Epithelial cell of esophagus (primary cell): ENCODE measurements at places on chromosomes 16 and 17.
A peak's percentile ranks its signal among the peaks of the same experiment; 100 is the strongest.

GRCh38 chr17:38435795-38436194 is 7.5 kb downstream of the ARHGAP23 start:
- DNase-seq: no peak

- peak; percentile 85 for DNase-seq
Observed at GRCh38 chr17:4407851-4408250, 25.9 kb upstream of the SPNS3 start.

DNA sequence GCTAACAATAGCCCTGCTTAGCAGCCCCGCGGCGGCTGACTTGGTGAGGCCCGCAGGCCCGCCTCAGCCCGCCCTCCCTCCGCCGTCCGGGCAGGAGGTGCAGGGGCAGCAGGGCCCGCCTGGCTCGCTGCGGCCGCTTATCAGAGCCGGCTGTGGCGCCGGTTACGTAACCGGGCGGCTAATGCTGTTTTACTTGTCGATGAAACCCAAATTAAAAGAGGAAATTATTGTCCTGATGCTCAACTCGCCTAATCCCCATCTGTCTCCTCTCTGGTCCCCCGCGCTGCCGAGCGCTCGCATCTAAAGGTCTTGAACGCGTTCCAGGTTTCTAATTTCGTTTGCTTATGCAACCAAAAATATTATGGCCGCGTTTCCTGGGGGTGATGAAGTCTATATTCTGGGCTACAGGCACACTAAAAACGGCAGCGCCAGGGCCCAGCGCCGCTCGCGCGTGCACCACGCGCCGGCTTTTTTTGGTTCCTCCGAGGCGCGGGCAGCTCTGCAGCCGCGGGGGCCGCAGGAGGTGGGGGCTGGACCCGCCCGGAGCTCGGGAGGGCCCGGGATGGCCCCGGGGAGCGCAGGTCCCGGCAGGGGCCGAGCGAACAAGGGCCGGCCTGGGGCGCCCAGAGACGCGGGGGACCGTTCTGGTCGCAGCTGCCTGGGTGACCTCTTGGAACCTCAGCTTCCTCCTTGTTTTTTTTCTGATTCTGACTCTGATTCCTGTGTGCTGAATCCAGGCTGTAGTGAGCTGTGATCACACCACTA is 65.2 kb upstream of the TOB1 start:
- DNase-seq: peak; percentile 76

DNA sequence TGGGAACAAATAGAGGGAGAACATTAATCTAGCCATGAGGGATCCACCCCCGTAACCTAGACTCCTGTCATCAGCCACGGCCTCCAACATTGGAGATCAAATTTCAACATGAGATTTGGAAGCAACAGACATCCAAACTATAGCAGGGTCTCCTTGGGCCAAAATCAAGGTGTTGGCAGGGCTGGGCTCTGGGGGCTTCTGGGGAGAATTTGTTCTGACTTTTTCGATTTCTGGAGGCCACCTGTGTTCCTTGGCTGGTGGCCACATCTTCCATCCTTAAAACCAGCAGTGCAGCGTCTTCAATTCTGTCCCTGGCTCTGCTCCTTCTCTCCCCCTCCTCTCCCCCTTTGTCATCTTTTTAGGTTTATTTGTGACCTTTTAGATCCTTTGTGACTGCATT is 546.2 kb downstream of the WWOX start:
- DNase-seq: no peak

GRCh38 chr16:11740567-11740966 is 2.1 kb downstream of the TXNDC11 start:
- DNase-seq: no peak

DNA sequence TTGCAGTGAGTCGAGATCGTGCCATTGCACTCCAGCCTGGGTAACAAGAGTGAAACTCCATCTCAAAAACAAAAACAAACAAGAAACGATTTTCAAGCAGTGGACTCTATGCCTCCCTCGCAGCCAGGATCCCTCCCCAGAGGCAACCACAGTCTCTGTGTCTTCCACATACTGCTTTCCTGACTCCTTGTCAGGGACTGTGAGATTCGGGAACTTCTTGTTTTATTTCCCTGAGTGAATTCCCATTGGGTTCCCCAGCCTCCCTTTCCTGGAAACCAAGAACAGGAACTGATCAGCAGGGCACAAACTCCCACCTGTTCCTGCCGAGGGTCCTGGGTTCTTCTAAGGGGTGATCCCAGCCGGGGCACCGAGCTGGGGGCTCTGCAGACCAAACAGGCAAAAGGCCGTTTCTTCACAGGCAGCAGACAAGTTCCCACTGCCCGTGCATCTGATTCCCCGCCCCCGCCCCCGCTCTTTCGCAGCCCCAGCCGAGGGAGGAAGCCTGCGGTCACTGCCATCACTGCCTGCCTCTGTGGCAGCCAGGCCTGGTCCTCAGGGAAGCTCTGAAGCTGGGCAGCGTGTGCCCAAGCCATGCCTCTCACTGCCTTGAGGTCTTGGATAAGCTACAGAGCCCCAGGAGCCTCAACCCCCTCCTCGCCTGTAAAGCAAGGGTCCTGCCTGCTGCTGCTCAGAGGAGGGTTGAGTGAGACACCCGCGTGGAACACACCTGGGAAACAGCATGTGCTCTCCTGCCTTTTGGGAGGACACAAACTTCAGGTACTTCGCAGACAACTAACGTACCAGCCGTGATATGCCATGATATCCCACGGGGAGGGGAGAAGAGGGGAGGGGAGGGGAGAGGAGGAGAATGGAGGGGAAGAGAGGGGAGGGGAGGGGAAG is 5.5 kb upstream of the PIEZO1 start:
- DNase-seq: no peak

DNA sequence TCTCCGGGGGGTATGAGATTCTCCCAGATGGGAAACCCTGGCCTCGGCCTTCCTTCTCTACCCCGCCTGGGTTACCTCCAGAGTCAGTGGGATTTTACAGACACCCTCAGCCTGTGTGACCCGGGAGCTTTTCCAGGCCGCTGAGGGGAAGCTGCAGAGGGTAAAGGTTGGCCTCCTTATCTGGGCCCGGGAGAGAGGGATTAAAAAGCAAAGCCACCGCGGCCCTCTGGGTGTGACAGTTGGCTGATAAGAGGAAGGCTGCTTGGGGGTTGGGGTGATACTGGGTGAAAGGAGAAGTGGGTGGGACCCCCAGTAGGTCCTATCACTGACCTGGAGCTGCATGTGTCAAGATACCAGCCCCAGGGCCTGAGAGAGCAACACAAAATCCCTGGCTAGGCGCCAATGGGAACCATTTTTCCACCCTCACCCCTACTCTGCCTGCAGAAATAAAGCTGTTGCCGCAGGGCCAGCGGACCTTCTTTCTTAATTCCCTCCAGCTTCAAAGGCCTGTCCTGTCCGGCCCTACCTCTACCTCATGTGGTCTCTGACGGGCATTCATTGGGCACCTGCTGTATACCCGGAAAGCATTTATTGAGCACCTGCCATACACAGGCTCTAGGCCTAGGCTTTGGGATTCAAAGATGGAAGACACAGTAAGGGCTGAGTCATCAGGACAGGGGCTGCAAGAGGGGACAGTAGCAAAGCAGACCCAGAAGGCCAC is 77.6 kb upstream of the GSE1 start:
- DNase-seq: no peak
